ENCODE measurements at places on chromosomes 13 and 19.

DNA sequence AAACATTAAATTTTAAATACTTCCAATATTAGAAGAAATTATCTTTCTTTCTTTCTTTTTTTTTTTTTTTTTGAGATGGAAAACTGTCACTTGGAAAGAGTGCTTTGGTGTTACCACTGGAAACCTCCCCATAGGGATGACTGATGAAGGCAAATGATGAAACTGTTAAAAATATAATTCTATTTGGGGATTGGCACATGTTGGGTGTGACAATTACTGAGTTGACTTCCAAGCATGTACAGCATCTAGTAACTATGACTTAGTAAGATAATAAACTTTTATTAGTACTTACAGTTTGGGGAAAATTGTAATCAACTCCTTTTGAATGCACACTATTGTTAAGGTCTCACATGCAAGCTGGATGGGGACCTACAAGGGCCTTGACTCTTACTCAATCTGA is 592.5 kb downstream of the KCTD12 start:
- DNase-seq = no peak

- no peak for DNase-seq
Measured at GRCh38 chr13:112242777-112243176, 133.4 kb upstream of the SPACA7 start.

- DNase-seq = no peak
Measured at GRCh38 chr19:42629191-42629590, 34.5 kb upstream of the CEACAM8 start.

GRCh38 chr19:53424968-53425597 is 6.7 kb upstream of the ZNF761 start:
- DNase-seq = peak; percentile 48

DNA sequence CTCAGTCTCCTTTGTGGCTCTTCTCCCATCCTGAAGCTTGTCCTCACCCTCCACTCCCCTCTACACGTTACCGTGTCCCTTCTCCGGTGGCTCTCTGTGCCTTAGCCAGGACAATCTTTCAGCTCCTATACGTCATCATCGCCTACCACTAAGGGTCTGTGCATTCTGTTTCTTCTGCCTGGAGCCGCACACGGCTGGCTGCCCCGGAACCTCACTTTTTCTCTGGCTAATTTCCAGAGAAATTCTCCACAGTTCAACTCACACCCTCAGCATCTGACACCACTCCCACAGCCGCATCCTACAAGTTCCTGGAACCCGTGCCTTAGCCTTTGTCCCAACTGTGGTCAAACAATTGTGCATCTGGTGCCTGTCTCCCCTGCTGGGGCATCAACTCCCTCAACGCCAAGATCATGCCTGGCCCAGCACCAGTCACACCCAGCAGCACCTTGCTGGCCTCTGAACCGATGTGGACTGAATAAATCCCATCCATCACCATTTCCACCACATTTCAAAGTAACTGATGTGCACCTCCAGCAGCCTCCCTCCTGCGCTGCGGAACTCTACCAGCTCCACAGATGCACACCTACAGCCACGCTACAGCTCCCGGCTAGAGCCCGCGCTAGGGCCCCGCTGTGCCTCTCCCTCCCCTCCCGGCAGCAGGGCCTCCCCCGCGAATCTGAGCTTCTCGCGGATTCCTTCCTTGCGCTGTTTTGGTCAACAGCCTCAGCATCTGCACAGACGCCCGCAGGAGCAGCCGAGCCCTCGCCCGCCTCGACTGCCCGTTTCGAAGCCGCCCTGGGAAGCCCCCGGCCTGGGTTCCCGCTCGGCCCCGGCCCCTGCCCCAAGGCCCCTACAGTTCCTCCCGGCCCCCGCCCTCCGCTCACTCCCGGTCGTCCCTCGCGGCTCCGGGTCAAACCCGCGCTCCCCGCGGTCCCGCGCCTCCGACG is 689 bp downstream of the DCUN1D2 start:
- DNase-seq = no peak

- no peak for DNase-seq
Measured at GRCh38 chr19:32631381-32631780, 43.6 kb downstream of the ANKRD27 start.

DNA sequence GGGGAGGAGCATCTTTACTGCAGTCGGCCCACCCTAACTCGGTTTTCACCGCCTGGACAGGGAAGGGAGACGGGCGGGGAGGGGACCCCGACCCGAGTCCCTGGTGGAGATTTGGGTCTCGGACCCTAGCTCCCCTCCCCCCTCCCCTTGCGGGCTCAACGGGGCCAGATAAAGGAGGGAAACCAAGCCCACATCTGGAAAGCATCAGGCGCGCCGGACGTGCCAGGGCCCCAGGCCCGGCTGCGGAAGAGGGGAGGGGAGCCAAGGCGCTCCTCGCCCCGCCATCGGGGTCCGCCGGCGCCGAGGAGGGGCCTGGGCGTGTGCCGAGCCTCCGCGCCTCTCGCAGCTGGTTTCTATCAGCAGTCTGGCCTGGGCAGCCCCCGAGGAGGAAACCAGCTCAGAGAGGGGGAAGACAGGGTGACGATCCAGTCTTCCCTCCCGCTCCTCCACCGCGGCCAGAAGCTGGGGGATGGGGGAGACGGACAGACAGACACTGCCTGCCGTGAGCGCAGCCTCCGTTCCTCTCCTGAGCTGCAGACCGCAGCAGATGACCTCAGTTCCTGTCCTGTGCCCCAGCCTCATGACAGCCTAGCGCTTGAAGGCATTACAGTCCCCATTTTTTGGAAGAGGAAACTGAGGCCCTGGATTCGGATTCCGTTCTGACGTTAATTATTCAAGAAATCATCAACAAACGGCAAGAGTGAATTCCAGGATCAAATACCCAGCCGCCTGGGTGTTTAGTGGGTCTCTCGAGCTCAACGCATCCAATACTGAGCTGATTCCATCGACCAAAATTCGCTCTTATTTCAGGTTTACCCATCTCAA is 3.6 kb upstream of the GNG8 start:
- no peak for DNase-seq

DNA sequence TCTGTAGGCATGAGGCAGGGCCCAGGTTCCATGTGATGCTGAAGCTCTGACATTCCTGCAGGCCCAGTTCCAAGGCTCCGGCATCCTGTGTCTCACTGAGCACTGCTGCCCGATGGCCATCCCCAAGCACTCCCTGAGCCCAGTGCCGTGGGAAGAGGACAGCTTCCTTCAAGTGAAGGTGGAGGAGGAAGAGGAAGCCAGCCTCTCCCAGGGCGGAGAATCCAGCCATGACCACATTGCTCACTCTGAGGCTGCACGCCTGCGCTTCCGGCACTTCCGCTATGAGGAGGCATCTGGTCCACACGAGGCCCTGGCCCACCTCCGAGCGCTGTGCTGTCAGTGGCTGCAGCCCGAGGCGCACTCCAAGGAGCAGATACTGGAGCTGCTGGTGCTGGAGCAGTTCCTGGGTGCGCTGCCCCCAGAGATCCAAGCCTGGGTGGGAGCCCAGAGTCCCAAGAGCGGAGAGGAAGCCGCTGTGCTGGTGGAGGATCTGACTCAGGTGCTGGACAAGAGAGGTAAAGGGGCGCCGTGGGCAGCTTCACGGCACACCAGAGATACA is 8.0 kb downstream of the ZSCAN22 start:
- DNase-seq = no peak

GRCh38 chr19:10985502-10985901 is 24.7 kb downstream of the SMARCA4 start:
- DNase-seq = no peak

- no peak for DNase-seq
Measured at GRCh38 chr19:18710186-18710585, 26.7 kb downstream of the CRTC1 start.

- DNase-seq = no peak
Measured at GRCh38 chr19:15296353-15296752, 36.0 kb downstream of the BRD4 start.

- no peak for DNase-seq
Measured at GRCh38 chr13:48976576-48977285, 1.0 kb downstream of the FNDC3A start.

GRCh38 chr19:56917998-56918397 is 77.5 kb upstream of the PEG3 start:
- DNase-seq = no peak

DNA sequence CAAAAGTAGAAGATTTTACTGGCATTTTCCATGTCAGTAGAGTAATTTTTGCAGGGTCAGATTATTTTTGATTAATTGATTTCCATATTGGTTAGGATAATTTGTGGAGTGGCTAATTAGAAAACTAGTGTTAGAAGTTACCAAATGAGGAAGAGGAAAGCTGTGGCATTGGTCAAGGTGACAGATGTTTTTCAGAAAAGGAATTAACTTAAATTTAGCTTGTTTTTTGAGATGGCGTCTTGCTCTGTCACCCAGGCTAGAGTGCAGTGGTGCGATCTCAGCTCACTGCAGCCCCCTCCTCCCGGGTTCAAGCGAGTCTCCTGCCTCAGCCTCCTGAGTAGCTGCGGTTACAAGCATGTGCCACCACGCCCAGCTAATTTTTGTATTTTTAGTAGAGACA is 28.8 kb downstream of the LSM14A start:
- DNase-seq = no peak

- DNase-seq = no peak
Measured at GRCh38 chr13:49444524-49445395, 686 bp downstream of the SETDB2 start.

- DNase-seq = no peak
Measured at GRCh38 chr19:44346556-44346955, 9.9 kb downstream of the ZNF112 start.

- no peak for DNase-seq
Measured at GRCh38 chr13:39102981-39103490, 64.8 kb downstream of the NHLRC3 start.

DNA sequence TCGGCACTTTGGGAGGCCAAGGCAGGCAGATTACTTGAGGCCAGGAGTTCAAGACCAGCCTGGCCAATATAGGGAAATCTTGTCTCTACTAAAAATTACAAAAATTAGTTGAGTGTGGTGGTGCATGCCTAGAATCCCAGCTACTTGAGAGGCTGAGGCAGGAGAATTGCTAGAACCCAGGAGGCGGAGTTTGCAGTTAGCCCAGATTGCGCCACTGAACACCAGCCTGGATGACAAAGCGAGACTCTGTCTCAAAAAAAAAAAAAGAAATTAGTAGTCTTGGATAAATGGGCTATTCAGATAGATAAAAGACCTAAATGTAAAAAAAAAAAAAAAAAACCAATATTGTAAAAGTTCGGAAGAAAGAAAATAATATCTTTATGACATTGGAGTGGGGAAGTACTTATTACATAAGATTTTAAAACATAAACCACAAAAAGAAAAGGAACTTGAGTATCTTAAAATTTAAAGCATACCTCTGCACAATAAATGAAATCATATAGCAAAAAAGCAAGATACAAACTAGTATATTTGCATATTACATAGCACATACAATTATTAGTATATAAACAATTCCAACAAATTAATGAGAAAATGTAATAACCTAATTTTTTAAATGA is 26.7 kb upstream of the RNASEH2B start:
- no peak for DNase-seq

DNA sequence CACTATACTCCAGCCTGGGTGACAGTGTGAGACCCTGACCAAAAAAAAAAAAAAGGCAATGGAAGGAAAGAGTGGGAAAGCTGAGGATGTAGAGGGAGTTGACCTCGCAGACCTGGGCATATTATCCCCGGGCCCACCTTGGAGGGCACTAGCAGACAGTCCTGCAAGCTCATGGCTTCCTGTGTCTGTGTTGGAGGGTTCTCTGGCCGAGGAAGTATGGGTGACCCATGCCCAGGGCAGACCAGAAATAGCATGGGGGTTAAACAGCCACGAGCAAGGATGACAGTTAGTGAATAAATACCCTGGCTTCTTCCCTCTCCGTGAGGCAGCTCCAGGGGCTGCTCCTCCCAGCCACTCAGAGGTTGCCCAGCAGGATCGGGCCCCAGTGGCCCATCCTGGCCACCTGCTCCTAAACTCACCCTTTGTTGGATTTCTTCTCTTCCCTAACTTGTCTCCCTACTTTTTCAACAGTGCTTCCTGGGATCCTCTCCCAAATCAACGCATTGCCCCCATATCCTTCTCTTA is 485.8 kb downstream of the ZNF536 start:
- DNase-seq = no peak
